ENCODE measurements at places on chromosomes 1 and 21.
A peak's percentile ranks its signal among the peaks of the same experiment; 100 is the strongest.

- no peak for DNase-seq
These were observed 29.0 kb downstream of the RBM11 start for GRCh38 chr21:14244911-14245310.

DNA sequence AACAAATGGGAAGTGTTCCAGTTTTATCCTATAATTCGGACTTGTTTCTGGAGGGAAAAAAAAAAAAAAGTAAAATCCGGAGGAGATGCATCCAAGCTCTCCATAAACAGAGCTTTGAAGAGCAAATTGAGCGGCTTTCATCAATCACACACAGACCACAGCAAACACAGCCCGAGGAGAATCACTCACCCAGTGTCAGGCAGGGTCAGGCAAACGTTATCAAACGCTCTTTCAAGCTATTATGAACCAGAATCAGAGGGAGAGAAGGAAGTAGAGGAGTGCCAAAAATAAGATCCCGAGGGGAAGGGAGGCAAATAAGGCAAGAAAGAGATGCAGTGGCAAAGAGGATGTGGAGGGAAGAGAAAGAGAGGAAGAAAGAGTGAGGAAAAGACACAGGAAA lies 188.3 kb upstream of the CAMK1G start:
- DNase-seq: no peak

- DNase-seq: no peak
These were observed 11.1 kb downstream of the QSOX1 start for GRCh38 chr1:180165509-180166435.

DNA sequence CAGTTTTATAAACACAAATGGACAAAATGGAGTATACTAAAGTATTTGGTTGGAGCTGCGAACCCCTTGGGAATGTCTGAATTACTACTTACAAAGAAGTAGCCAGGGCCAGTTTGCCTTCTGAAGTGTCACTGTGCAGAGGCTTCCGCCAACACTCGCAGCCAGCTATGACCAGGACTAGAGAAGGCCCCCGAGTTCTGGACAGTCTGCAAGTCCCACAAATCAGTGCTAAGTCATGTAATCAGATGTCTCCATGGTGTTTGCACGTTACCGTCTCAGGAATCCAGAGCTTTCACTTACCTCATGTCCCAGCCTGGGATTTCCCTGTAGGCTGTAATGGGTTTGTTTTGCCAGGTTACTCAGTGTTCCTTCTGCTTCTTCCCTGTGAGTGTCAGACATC lies 106.6 kb upstream of the SPAG17 start:
- DNase-seq: no peak

- DNase-seq: no peak
These were observed 119.0 kb upstream of the ADGRL2 start for GRCh38 chr1:81681601-81682266.

DNA sequence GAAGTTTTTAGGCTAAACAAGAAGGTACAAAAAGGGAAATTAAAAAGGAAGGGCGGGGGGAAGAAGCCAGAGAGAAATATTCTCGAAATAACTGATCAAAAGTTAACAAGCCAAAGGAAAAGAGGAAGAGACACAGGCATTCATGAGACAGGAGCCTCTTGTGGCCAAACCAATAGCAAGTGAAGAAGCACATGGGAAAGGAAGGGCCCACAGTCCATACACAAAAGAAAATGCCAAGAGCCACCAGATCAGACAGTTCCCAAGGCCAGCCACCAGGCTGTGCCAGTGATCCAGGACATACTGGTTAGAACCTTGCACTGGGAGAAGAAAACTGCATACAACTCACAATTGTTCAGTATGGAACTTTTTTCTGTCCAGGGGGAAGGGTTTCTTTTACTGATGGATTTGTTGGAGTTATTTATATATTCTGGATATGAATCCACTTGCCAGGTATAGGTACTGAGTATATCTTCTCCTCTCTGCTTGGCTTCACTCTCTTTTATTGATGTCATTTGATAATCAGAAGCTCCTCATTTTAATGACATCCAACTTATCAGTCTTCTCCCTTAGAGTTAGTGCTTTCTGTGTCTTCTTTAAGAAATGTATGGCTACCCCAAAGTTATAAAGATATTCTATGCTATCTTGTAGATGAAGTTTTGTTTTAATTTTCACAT lies 76.8 kb downstream of the CD46 start:
- DNase-seq: peak; percentile 33

DNA sequence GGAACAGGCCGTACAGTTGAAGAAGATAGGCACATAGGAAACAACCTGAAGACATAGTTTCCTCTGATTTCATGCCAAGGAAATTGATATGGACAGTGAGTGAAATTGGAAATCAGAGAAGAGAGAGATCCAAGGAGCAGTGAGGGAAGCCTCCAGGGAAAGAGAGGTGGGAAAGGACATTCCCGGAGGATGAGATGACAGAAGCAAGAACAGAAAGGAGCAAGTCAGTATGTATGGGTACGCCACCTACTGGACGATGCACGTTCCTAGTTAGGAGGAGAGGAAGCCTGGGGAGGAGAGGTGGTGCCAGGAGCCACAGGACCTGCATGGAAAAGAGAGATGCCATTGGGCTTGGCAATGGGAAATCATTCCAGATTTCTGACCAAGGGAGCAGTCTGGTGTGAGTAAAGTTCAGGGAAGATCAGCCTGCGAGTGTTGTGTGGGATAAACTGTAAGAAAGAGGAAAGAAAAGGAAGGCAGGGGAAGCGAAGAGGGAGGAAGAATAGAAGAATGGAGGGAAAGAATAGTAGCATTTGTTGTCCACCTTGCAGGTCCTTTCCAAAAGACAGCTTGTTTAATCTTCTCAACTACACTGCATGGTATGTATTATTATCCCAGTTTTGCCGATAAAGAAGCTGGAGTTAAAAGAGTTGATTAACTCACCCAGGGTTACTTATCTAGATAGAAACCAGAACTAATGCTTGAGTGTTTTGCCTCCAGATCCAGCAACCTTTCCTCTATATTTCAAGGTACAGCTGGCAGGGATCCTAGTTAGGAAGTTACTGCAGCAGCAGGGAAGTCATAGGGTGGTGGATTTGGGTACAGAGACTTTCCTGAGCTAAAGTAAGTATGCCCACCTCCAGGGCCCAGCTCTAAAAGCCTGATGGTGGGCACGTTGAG lies 27.4 kb downstream of the C1orf116 start:
- no peak for DNase-seq

- DNase-seq: no peak
These were observed 330.0 kb upstream of the PLD5 start for GRCh38 chr1:242854466-242854865.

DNA sequence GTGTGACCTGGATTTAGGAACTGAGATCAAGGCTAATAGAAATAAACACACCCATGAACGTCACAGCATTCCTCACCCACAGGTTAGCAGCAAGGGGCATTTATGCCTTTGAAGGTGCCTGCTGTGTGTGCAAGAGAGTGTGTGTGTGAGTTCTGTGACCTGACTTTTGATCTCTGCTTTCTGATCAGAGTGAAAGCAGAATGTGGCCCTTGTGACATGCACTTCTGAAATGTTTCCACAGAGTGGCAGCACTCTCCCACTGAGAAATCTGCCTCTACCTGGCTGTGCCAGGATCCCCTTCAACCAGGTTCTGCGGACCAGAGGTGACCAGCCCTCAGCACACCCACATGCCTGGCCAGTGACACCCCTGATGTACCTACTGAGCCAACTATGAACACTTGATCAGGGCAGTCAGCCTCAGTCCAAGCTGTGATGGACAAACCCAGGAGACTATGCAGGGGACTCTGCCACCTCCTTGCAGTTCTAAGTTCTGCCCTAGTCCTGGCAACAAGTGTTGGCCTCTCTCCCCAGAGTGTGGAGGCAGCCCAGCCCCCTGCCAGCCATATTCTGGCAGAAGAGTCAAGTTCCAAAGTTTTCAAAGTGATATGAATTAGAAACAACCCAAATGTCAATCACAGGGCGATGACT lies 41.0 kb downstream of the RXRG start:
- no peak for DNase-seq

GRCh38 chr1:206521127-206521526 lies 13.8 kb downstream of the RASSF5 start:
- no peak for DNase-seq

GRCh38 chr1:220149742-220150141 lies 55.8 kb downstream of the IARS2 start:
- no peak for DNase-seq

GRCh38 chr1:15966956-15967344 lies 9.0 kb downstream of the ZBTB17 start:
- no peak for DNase-seq

DNA sequence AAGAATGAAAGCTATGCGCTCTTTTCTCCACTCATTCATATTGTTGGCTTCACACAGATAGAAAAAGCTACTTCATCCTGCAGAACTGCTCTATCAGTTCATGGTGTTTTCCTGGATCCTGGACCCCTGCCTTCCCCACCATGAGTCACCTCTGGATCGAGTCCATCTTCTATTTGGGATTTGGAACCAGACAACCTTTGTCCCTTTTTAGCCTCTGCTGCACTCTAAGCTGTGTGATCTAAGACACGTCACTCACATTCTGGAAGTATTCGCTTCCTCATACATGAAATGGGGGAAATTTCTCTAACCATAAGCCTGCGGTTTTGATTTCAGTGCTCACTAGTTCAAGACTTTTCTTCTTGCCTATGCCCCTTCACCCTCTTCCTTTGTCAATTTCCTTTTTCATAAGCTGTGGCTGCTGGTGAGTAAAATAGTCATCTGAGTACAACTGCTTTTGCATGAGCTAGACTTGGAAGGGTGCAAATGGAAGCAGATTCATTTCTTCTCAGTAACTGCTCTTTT lies 14.1 kb upstream of the DEGS1 start:
- DNase-seq: no peak

DNA sequence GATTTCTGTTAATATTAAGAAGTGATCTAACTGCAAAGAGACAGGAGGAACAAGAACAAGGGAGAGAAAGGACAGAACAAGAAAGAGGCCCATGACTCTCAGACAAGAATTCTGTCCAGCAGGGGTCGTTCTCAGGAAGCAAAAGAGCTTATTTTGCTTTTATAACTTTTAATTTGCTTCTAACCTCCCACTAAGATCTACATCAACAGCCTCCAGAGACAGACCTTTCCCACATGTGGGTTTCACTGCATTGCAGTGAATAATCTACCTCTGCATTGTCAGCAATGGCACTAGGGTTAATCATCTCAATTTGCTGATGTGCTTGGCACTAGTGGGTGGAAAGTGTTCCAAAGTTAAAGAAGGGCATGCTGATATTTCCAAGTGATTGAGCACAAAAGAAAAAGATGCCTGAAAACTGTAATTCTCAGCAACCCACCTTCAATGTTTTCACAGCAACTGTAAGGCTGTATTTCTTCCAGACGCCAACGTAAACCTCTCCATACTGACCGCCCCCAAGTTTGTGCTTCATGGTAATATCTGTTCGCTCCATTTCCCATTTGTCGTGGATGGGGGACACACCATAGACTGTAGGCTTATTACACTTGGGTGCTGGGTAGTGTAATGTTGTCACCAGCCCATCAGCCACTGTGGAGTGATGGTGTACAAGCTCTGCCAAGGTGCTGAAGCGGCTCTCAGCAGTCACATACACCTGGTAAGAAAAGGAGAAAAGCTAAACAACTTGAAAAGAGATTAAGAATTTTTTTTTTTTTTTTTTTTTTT lies 39.5 kb downstream of the TOR3A start:
- peak; percentile 33 for DNase-seq

DNA sequence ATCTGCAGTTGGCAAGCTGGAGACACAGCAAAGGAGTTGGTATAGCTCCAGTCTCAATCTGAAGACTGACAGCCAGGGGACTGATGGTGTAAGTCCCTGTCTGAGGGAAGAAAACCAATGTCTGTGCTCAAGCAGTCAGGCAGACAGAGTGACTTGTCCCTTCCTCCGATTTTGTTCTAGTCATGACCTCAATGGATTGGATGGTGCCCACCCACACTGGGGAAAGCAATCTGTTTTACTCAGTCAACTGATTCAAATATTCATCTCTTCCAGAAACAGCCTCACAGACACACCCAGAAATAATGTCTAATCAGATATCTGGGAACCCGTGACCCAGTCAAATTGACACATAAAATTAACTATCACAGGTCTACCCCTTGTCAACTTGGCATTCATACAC lies 11.9 kb upstream of the MRPL39 start:
- DNase-seq: no peak

- no peak for DNase-seq
These were observed 58.8 kb downstream of the CAPZB start for GRCh38 chr1:19426294-19427086.

GRCh38 chr1:204263254-204263910 lies 49.6 kb upstream of the GOLT1A start:
- no peak for DNase-seq

DNA sequence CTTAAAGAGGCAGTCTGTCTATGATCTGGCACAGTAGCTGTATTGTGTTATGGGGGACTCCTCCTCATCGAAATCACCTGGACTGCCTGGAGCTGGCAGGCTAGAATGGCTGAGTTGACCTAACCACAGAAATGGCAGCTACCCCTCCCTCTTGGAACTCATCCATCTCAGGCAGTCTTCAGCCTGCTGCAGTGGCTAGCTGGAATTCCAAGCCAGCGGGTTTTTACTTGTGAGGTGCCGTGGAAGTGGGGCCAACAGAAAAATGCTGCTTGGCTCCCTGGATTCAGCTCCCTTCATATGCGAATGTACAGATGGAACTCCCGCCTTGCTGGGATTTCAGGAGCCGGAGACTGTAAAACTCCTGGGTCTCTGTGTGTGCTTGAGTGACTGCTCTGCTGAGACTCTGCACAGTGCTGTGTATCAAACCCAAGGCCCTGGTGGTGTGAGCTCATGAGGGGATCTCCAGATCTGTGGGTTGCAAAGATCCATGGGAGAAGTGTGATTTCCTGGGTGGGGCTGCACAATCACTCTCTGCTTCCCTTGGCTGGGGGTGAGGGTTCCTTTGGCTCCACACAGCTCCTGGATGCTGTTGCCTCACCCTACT lies 316.9 kb downstream of the CTH start:
- no peak for DNase-seq

GRCh38 chr1:60448850-60449249 lies 375.3 kb upstream of the C1orf87 start:
- DNase-seq: no peak

- DNase-seq: no peak
These were observed 2.4 kb downstream of the GUCA2A start for GRCh38 chr1:42162181-42162580.

DNA sequence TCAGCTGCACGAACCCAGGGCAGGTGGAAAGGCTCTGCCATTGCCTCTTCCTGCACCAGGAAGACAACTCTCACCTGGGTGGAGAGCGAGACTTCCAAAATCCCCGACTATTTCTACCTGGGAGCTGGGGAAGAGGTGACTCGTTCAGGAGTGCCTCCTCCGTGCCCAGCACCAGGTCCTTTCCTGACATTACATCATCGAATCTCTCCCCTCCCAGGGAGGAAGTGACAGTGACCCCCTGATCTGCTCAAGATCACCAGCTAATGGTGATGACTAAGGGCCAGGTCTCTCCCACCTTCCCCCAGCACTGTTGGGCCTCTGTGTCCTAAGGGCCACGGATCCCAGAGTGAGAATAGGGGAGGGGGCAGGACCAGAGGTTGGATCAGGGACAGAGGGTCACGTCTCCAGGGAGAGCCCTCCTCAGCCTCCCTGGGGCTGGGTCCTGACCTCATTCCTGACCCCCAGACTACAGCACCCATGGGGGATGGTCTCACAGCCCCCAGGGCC lies 6.8 kb downstream of the MEGF6 start:
- no peak for DNase-seq

Data from stimulated activated CD4-positive, alpha-beta T cell treated with anti-CD3 and anti-CD28 coated beads, Interleukin-4, amount 100 ng/mL, for 48 hours (primary cell).